ENCODE measurements at places on chromosomes 1 and 21.

DNA sequence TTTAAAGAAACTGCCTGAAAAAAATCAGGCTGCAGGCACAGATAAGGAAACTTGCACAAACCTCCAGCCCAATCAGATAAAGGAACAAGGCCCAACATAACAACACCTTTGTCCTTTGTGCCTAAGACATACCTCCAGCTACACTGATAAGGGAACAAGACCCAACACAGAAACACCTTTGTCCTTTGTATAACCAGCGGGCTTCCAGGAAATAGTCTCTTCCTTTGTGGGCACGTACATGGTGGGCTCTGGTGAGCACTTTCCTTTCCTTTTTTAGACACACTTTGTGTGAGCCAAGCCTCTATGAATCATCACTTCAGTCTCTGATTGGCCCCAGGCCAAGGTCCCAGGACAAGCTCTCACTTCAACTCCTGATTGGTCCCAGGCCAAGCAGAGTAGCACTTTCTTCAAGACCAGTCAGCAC is 23.6 kb downstream of the ZNF670 start:
- no peak for DNase-seq

- DNase-seq = no peak
These were observed 16.2 kb downstream of the FOXO6 start for GRCh38 chr1:41377397-41377796.

GRCh38 chr1:86546787-86547221 is at the start of gene CLCA4:
Gene CLCA4, plus strand, starts transcription at chr1:86547078. Its CDS starts 42 bp downstream, at chr1:86547120.
- no peak for DNase-seq

DNA sequence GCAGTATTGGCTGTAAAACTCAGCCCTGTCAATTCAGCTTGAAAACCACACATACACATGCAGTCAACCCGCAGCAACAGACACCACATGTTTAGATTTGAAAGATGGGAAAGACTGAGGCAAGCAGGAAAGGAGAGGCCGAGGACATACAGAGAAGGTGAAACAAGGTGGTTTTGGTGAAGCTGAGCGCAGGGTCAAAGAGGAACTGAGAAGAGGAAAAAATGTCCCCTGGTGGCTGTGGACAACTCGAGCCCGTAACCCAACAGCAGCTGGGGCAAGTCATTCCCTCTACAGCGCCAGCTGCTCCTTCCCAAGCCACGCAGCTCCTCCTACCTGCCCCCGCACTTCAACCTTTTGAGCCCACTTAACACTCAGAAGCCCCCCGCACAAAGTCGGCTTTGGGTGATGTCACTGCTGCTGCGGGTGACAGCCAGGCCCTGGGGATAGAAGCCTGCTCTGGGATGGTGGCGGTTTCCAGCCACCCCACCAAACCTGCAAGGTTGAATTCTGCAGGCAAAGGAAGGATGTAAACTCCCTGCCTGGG is 63.0 kb downstream of the KCNN3 start:
- no peak for DNase-seq

DNA sequence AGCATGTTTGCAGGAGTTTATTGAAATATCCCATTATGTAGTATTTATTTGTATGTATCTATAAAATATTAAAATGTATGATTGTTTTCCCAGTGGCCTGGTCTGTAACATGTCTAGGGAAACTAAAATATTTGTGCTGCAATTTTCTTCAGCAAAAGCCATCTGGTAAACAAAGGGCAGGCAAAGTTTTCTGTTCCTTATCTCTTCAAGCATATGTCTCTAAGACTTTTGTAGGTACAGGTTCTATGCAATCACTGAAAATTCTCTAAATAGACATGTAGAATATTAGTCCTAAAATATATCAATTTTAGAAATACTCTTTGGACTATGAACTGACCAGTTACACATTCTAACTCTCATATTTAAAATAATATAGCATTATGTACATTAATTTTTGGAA is 585.8 kb upstream of the RGS18 start:
- DNase-seq = no peak

GRCh38 chr1:214823311-214824117 is 220.5 kb downstream of the CENPF start:
- no peak for DNase-seq

DNA sequence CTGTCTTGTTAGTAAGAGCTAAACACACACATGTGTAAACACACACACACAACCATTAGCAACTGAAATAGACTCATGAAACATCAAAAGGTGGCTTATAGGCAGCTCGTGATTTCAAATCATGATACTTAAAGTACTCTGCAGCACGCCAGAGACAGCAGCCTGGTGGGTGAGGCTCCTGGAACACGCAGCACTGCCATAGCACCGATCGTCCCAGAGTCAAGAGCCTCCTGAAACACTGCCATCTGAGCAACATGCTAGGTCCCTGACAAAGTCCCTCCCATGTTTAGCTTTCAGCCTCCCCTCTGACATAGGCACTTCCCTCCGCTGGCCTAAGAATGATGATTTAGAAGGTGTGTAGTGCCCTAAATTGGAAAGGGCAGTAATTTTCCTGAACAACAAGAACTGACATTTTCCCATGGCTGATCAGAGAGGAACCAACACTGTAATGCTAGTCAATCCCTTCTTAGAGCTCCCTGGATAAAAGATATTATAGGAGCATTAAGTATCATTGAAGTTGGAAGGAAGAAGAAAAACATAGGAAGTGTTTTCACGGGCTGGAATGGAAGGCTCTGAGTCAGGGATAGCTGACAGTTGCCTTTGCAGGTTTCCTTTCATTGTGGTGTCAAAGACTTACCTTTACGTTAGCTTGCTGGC is 14.1 kb upstream of the DPT start:
- DNase-seq = no peak

DNA sequence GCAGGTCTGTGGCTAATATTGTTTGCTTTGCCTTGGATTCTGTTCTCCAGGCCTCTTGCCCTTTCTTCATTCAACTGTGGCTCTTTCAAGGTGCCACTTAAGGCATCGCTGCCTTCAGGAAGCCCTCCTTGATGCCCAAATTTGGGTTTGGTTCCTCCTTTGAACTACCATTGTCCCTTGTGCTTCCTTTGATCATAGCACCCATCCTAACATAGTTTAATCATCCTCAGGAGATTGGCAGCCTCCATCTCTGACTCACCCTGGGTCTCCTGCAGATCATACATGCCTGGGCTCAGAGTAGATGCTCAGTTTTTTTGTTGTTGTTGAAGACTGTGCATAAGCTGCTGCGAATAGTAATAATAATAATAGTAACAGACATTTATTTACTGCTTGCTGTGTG is 54.4 kb upstream of the ACOT11 start:
- DNase-seq = no peak

DNA sequence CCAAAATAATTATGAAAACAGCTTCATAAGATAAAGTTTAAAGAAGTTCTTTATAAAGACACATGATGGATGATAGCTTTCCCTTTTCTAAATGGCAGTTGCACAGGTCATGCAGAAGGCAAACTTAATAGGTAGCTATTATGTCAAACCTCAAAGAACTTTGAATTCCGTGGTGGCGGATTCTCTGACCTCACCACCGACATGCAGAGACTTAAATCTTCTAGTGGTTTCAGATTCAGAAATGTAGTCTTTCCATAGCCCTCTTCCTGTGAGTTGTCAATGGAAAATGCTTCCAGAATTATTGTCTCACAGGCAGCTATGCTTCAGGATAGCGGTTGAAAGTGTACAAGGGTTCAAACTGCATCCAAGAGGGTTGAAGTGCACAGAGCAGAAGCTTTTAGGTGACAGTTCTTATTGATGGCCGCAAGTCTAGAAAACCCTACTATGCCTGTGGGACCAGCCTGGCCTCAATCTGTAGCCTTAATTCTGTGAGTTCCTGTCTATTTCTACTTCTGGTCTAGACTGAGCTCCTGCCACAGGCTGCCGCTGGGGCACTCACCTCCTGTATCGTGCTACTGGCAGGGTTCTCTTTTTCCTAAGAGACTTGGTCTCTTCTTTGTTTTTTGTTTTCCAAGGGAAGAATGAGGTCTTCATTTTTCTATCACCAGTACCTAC is 117.0 kb upstream of the ERRFI1 start:
- no peak for DNase-seq

GRCh38 chr21:42187976-42188653 is 30.8 kb upstream of the ABCG1 start:
- peak; percentile 95 for DNase-seq

DNA sequence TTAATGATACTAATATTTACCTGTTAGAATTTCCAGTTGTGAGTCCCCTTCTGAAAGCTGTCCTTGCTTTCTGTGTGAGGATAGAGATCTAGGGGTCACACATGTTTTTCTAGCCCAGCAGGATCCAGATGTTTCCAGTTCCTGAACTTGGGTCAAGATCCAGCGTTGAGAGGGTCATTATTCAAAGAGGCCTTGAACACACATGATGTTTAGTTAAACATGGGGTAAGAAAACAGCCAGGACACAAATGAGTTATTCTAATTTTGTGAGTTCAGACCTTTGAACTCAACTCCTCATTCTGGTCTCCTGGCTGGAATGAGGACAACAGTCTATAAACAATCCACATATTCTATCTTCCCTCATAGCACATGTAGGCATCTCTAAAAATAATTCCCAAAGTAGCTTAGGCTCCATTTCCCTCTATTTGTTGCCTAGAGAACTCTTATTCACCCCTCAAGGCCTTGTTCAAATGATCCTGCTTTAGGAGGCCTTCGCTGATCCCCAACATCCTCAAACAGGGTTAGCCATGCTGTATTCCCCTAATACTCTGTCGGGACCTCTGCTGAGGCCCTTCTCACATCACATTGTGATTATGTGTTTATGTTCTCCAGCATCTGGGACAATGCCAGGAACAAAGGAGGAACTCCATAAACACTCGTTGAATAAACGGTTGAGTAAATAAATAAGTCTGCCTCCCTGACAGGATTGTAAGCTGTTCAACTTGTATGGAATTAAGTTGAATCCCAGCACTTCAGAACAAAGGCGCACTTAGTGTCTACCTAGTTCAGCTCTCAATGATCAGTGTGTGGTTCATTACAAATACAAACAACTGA is 15.0 kb upstream of the KCNN3 start:
- no peak for DNase-seq

DNA sequence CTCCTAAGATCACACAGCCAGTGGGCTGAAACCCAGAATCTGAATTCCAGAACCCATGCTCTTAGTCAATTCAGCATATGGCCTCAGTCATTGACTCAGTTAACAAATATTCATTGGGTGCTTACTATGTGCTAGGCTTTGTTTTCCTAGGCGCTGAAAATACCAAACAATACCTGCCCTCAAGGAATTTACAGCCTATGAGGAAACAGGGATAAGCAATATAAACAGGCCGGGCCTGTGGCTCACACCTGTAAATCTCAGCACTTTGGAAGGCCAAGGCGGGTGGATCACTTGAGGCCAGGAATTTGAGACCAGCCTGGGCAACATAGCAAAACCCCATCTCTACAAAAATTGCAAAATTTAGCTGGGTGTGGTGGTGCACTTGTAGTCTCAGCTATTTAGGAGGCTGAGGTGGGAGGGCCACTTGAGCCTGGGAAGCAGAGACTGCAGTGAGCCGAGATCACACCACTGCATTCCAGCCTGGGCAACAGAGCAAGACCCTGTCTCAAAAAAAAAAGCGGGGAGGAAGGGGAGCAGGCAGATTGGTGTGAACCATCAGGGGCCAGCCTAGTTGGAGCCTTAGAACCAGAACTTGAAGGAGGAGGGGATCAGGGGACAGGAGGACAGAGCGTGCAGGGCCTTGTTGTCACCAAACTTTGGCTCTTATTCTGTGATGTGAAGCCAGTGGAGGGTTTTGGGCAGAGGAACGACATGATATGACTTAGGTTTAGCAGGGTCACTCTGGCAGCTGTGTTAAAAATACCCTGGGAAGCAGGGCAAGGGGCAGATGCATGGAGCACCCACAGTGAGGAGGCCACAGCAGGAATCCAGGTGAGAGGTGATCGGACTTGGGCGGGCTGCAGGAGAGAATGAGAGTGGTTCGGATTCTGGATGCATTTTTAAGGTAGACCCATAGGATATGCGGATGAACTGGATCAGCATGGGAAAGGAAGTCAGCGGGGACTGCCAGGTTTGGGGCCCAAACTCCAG is 5.8 kb downstream of the TINAGL1 start:
- DNase-seq = no peak

DNA sequence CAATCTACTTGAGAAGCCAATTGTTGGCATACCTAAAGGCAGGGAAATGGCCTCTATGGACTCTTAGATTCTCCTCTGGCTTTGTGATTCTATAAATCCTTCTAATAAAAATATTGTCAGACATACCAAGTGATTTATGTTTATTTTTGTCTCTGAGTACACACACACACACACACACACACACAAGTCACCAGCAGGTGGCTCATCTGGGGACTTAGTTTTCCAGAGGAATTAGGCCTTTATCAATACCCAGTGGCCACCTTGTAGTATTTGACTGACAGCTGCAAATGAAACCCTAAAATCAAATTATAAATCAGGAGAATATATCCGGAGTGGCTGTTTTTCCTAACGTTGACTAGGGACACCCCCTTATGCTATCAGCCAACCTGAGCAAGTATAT is 258.5 kb downstream of the BRINP2 start:
- DNase-seq = no peak

DNA sequence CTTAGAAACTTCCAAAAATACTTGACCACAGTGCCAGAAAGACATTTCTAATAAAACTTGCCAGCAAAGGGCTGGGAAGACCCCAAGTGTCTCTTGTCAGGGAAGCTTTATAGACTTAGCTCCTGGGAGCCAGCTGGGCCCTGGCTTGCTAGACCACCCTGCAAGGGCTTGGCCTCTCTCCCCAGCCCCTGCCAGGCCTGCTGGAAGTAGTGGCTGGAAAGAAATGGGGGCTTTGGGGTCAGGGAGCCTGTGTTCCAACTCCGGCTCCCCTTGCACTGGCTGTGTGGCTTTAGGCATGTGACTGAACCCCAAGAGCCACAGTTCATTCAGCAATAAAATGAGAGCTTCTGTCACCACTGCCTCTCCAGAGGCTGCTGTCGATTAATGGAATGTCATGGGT is 31.1 kb downstream of the H3-3A start:
- DNase-seq = no peak

DNA sequence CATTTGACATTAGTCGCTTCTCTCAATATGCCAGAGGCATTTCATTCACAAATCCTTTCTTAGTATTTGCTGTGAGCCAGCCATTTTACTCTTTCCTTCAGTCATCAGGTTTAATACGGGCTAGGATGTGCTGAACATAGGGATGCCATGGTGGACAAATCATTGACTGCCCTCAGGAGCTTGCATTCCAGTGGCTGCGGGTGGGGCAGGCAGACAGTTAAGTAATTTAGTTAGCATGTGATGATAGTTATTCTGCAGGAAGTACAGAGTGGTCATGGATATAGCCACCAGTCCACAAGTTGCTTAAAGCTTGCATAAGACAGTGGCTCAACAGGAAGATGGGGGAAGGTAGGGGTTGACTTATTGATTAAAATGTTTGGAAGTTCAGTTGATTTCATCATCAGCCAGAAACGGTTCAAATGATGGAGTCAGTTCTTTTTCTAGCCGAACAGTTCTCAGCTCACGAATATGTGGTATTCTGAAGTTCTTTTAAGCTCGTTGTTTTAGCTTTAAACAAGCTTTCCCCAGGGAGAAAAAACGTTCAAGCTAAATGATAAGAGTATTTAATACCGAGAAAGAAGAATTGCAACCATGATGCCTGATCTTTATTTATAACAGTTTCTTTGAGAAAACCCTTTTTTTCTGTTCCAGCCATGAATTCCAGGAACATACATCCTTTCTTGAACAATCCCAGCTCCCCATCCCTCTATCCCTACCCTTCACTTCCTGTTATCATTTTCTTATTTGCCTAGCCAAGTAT is 1.4 kb downstream of the SLC22A15 start:
- DNase-seq = no peak

GRCh38 chr1:50493710-50494109 is 70.5 kb upstream of the DMRTA2 start:
- DNase-seq = no peak

Data from AML-193 (cell line).